Stimulated activated CD8-positive, alpha-beta memory T cell treated with anti-CD3 and anti-CD28 coated beads, Interleukin-7, amount 100 ng/mL, for 1 hour (primary cell): ENCODE measurements at places on chromosomes 6 and 20.
A peak's percentile ranks its signal among the peaks of the same experiment; 100 is the strongest.

DNA sequence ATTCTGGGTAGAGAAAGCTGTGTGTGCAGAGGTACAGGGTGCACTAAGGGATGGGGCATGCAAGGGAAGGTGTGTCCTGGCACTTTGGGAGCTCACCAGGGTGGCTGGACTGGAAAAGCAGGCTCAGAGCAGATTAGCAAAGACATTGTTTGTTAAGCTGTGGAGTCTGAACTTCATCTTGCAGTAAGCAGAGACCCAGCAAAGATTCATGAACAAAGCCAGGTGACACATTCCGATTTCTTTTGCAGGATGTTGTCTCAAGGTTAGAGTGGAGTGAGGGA lies 28.8 kb downstream of the DUSP22 start:
- DNase-seq, result no peak

DNA sequence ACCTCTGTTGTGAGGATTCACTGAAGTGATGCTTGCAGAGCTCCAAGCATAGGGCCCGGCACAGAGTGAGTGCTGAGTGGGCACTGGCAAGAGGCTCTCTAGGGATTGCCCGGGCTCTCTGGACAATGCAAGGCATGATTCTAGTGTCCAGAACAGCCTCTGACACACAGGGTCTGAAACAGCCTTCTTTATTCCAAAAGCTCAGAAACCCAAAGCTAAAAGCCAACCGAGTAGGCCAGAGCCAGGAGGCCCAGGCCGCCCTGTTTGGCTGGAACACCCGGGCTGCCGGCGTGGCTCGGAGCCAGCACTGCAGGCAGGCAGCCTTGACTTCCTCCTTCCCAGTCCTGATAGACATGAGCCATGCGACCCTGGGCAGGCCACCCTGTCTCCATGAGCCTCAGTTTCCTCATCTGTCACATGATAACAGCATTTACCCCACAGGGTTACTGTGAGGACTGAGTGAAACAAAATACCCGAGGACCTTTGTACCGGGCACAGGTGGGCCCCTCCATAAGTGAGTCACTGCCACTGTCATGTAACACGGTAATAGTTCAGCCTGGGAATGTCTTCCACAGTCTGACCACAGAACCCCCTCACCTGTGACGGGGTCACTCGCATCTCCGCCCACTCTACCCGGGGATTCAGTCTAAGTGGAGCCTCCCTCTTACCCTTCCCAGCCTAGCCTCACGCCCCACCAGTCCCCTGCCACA lies 51.5 kb downstream of the PTPRT start:
- DNase-seq, result no peak

DNA sequence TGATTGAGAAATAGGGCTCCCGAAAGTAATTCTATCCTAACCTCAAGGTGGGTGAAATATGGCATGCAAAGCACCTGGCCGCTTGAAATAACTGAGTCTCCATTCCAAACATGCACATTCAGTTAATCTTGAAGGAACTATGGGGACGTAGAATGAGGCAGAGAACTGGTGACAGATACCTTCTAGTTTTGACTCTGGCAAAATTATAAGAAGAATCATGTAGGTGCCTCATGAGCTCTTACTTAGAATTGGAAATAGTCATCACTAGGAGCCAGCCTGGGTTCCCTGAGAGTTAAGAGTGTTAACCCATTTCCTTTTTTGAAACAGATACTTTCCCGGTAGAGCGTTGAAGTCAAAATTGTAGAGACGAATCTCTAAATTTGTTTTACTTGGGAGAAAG lies 49.3 kb downstream of the RPF2 start:
- DNase-seq, result no peak

DNA sequence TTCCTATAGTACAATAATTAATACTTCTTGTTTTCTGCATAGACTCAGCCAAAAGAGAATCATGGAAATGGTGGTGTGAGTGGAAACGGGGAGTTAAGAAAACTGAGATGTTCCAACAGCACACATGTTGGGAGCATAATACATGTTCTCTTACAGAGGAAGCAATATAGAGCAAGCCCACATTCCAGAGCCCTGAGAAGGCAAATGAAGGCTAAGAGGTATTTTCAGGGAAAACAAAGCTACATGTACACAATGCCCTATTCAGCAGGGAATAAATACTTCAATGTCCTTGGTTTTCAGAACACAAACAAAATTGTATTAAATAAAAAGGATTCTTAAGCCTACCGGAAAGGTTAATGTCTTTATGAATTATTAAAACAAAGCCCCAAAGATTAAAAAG lies 35.1 kb upstream of the SMIM8 start:
- DNase-seq, result no peak

- DNase-seq, result no peak
Observed at GRCh38 chr6:170283212-170284081, 7.4 kb downstream of the DLL1 start.

DNA sequence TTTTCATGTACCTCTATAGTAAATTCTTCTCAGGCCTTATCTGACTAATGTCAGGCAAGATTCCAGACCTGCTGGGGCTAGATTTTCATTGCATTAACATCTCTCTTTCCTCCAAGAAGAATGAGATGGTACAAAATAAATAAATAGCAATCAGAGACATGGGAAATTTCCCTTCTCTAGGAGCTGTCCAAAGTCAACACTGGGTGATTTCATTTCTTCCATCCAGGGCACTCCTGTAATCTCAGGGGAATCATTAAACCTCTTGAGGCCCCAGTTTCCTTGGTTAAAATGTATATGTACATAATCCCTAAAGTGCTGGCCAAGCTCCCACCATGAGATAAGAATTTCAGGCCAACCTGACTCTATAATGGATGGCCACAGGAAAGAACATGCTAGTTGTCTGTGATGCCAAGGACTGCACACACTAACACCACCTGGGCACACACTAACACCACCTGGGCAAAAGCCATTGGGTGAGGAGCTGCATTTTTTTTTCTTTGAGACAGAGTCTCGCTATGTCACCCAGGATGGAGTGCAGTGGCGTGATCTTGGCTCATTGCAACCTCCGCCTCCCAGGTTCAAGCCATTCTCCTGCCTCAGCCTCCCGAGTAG lies 912 bp downstream of the IL17F start:
- DNase-seq, result no peak

DNA sequence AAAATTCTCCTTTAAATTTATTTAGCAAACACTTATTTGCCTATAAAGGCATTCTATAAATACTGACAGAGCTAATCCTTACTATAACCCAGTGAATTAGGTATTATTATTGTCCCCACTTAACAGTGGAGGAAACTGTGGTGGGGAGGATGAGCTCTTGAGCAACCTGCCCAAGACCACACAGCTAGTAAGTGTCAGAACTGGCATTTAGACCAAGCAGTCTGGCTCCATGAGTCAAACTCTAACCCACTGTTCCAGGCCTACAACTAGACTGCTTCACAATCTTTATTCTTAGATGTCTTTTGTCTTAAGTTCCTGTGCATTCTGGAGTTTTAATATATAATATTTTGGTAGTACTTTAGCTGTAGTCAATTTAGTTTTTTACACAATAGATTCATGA lies 530.8 kb downstream of the BCKDHB start:
- DNase-seq, result no peak

GRCh38 chr6:15299430-15300131 lies 53.7 kb downstream of the JARID2 start:
- peak; percentile 37 for DNase-seq

DNA sequence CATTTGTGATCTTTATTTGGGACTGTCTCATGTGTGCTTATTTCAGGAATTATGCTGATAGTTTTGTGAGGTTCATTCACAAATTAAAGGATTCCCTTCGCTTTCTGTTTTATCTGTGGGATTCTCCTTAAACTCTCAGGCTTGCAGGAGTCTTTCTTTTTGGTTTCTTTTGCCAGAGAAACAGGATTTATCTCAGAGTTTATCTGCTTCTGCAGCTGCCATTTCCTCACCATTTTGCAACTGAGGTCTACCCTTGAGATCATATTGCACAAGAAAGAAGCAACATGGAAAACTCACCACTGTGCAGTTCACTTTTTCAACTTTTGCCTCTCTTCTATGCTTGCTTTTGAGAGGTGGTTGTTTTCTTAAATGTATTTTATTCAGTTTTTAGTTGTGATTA lies 201.0 kb downstream of the PRL start:
- DNase-seq, result no peak

GRCh38 chr20:61643656-61644377 lies 391.8 kb downstream of the CDH4 start:
- DNase-seq, result no peak

- no peak for DNase-seq
Observed at GRCh38 chr6:160122744-160123143, 1.1 kb downstream of the SLC22A1 start.

DNA sequence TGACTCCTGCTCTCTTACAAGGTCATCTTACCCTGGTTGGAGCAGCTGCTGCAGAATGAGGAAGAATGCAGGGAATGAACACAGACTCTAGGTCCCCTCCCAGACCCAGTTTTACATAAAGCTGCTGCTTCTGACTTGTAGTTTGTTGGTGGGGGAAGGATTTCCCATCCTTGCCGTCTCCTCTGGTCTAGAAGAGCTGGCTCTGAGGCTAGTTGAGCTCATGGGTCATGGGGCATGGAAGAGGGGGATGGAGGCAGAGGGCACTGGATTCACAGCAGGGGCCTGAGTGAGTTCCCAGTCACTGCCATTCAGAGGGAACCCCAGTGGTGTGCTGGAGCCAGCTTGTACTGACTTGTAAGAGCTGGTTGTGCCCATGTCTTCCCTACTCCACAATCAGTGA lies 9.2 kb upstream of the GUCA1A start:
- DNase-seq, result no peak

DNA sequence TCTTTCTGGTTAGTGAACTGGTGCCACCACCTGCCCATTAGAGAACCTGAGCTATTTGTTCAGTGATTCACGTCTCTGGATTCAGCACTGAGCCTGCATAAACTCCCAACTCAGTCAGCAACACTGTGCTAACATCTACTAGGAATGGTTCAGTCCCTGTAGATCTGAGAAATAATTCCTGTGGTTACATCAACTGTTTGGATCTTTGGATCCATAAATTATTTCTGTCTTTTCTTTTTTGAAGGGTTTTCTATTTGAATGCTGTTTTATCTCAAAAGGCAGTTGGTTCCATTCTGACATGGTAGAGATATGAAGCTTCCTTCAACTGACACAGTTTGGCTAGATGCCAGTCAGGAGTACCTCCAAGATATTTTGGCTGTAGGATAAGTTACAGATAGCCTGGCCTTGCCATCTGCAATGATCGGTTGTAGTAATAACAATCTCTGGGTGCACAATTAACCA lies 125.9 kb downstream of the TRMT11 start:
- no peak for DNase-seq

GRCh38 chr6:88000713-88001112 lies 46.9 kb upstream of the SPACA1 start:
- no peak for DNase-seq

GRCh38 chr6:77656999-77657764 lies 4.3 kb downstream of the MEI4 start:
- DNase-seq, result no peak

- DNase-seq, result no peak
Observed at GRCh38 chr20:36497856-36498255, 43.5 kb upstream of the MYL9 start.

- DNase-seq, result no peak
Observed at GRCh38 chr6:103344554-103345163, 1515.1 kb downstream of the HACE1 start.

GRCh38 chr6:41509580-41509979 lies 36.6 kb upstream of the FOXP4 start:
- no peak for DNase-seq

DNA sequence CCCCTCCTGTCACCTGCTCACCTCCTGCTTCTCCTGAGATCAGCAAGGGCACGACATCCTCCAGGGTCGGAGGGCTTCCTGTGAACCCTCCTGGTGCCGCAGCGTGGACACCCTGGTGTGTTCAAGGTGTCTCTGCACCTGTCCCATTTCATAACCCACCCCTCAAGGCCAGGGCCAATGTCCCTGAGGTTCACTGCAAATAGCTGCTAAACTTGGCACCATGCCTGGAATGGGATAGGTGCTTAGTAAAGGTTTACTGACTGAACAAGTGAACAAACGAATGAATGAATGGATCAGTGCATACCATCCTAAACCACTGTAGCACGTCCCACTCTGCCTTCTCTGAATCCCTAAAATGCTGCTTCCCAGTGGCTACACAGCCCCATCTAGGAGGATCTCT lies 35.0 kb downstream of the SIRPA start:
- DNase-seq, result no peak

DNA sequence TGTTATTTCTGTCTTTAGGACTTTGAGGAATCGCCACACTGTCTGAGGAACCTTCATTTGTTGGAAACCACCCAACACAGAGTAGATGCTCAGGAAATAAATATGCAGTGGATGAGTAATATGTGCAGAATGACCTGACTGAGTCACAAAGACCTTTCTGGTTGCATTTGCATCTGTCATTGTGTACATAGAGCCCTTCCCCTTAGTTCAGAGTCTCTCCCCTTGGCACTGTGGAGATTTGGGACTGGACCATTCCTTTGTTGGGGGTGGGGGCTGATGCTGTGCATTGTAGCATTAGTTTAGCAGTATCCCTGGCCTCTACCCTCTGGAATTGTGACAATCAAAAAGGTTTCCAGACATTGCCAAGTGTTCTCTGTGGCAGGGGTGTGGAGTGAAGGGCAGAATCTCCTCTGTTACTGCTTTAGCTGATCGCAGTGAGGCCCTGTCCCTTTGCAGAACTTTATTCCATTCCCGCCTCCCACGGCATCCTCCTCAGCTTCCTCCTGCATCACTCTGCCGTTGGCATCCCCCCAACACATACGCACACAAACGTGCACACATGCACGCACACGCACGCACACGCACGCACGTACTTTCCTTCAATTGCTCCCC lies 64.5 kb downstream of the EYA2 start:
- DNase-seq, result no peak

DNA sequence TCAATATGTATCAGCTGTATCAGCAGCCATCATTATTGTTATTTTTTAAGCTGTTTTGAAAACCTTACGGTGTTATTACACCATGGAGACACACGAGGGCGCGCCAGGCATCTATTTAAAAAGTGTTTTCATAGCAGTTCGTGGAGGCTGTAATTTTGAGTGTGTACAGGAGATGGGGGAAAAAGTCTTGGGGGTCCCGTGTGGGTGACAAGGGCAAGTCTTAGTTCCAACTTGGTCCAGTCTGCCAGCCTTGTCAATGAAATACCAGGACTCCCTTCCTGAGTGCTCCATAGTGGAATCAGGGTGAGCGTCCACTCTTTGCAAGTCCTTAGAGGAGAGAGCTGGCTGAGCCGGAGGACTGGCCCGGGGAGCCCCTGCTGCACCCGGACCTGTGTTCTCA lies 43.3 kb downstream of the SLC2A10 start:
- peak; percentile 20 for DNase-seq

- DNase-seq, result no peak
Observed at GRCh38 chr6:69957985-69958559, 91.7 kb downstream of the COL19A1 start.

DNA sequence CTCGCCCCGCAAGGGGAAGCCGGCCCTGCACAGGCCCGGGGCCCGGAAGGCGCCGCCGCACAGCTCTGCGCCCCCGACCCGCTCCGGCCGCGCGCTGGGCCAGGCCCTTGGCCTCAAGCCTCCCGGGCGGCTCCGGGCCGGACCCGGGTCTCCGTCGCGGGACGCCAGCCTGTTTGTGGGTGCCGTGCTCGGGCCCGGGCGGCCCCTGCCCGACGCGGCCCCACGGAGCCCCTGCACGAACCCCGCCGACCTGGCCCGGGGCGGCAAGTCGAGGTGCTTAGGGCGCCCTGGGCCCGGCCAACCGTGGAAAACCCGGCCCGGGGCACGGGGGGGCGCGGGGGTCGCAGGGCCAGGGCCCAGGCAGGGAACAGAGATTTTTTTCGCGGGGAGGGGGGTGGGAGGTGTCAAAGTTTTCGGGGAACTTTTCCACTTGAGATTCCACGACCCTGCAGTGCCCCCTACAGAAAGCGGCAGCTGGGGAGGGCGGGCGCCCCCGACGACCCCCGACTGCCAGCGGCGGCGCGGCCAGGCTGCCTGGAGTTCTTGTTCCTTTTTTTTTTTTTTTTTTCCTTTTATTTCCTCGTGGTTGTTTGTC lies 805 bp upstream of the STX16 start:
- no peak for DNase-seq
